Cardiac fibroblast (primary cell): ENCODE measurements at places on chromosomes 3 and 15.

DNA sequence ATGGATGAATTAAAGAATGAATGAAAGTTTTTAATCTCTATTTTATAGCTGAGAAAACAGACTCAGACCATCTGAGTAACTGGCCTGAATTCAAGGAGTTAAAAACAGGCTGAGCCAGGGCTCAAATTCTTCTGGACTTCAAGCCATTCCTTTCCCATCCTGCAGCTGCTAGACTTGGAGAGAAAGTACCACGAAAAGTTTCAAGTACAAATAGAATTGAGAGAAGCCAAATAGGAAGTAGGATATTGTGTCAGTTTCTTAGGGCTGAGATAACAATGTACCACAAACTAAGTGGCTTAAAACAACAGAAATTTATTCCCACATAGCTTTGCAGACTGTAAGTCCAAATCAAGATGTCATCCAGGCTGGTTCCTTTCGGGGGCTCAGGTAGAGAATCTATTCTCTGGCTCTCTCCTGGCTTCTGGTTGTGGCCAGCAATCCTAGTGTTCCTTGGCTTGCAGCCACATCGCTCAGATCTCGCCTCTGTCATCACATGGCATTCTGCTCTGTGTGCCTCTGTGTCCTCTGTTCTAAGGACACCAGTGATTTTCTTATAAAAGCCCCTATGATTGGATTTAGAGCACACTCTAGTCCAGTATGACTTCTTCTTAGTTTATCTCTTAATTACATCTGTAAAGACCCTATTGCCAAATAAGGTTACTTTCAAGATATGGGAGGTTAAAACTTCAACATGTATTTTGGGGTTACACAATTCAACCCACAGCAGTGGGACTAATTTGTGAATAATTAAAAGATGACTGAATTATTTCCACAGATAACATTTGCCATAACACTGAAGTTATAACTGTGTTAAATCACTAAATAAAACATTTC is 25.7 kb upstream of the GOLIM4 start:
- DNase-seq, result peak; percentile 54

GRCh38 chr3:103515116-103515515 is 1080.3 kb downstream of the ZPLD1 start:
- no peak for DNase-seq

GRCh38 chr3:8279886-8280550 is 221.6 kb upstream of the LMCD1 start:
- DNase-seq, result no peak

DNA sequence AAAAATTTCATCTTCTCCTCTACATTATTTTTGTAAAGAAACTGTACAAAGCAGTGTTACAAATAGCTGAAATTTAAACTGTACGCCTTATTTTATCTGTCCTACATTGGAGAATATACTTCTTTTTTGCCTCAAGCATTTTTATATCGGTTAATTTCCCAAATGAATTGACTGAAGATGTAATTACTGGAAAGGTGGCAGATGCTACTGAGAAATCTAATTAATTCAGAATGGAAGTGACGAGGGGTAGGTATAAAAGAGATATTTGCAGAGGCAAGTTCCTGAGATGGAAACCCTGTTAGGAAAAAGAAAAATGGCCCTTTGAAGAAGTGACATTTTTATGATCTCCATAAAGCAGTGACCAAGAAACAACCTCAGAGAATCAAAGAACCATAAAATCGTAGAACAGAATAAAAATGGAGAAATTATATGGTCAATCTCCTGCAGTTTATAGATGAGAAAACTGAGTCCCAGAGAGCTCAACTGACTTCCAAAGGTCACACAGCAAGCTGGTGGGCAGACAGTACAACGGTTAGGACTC is 20.4 kb downstream of the RUVBL1 start:
- no peak for DNase-seq

- no peak for DNase-seq
Measured at GRCh38 chr3:52470920-52471319, 15.5 kb downstream of the NISCH start.

DNA sequence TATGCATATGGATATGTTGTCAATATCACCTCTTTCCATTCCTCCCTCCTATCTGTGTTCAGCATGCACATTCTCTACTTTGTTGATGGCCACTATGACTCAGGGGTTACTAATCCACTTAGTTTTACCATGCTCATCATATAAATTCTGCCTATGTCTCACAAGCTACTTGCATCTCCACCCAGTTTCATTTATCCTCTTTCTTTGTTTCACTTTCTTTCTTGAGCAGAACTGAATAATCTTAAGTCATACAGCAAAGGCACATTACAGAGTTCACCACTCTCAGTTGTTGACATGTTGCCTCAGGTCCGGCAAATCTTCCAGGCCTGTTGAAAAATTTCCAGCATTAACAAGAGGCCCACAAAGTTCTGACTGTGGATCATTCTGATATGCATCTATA is 71.5 kb downstream of the SSR3 start:
- DNase-seq, result peak; percentile 86

DNA sequence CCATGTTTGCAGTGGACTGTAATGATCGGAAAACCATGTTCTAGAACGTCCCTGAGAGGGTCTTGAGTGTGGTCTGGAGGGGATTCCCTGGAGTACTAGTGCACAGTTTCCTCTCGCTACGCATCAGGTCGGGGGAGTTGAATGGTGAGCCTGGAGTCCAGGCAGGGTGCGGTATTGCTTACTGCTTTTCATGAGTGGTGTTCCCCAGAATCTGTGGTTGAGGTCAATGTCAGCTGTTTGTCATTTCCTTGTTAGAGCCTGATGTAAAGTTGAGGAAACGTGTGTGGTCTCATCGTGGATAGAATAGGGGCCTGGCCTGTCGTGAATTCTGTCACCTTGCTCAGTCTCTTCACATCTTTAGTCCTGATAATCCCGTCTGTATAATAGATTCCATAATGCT is 328.2 kb upstream of the LRRFIP2 start:
- no peak for DNase-seq

GRCh38 chr3:141476033-141476432 is 10.8 kb upstream of the RASA2 start:
- DNase-seq, result no peak

GRCh38 chr15:35987056-35987455 is 441.1 kb upstream of the DPH6 start:
- no peak for DNase-seq

DNA sequence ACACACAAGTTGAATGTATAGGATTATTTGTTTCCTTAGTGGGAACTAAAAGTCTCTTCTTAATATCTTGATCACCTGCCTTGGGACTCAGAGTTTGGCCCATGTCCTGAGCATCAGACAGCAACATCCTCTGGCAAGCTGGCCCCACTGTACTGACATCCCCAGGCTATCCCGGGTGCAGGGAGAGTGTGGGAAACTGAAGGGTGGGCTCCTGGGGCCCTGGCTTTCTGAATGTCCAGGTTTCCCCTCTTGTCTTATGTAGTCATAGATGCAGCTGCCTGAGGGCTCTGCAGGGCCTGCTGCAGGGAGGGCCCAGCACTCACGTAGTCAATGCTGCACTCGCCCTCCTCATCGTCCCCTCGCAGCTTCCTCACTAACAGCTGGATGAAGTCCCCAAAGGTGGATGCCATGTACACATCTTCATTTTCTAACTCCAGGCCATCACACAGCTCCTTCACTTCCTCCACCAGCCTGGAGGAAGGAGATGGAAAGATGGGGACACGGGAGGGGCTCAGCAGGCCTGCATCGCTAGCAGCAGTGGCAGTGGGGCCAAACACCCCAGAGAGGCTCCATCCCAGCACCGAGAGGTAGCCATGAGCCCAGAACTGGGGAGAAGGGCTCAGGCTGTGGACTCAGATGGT is 42.8 kb downstream of the ALDH1L1 start:
- DNase-seq, result no peak
